ENCODE measurements at places on chromosomes 5 and 9. TPM values are rescaled to one million over a fixed set of nuclear protein-coding genes. Genes with fewer than 3 reads are reported as not detected.

GRCh38 chr5:125609011-125609410, 814.2 kb upstream of the GRAMD2B start:
- DNase-seq = no peak

- no peak for DNase-seq
These were observed 31.8 kb downstream of the DMRT3 start for GRCh38 chr9:1008216-1008615.

IFNA2 gene
- total RNA-seq = not detected

PCDHA9 gene
- total RNA-seq = 0.42 TPM

DNA sequence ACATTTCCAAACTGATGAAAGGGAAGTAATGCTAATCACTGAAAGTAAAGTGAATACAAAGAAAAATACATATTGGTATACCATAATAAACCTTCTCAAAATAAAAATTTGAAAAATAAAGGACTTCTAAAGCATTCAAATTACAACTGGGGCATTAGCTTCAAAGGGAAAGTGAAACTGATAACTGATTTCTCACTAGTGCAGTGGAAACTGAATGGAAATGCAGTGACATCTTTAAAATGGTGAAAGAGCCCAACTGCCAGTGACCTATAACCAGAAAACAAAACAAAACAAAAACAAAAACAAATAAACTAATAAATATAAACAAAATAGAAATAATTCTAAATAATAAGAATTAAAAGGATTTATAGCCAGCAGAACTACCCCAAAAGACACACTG, 297.5 kb upstream of the GRIN3A start:
- DNase-seq = no peak
